ENCODE measurements at places on chromosomes 16 and 17.

DNA sequence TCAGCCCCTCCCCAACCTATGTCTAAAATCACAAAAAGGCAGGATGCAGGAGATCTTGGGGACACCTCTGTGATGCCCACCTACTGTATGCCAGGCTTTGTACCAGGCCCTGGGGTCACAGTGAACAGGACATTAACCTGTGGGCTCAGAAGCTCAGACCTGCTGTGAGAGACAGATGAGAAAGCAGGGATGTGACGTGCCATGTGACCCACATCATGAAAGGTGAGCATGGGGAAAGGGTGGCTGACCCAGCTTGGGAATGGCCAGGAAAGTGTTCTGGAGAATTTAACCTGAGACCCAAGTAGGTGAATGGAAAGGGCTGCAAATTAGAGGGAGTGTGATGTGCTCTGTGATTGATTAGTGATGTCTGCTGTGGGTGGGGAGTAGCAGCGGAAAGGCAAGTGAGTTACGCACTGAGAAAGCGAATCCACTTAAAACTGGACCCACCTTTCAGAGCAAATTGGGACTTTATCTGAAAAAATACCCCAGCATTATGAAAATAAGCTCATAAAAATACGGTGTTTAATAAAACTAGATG, 132.2 kb downstream of the IRF8 start:
- no peak for DNase-seq

- DNase-seq: no peak
Observed at GRCh38 chr17:78889531-78889930, 13.5 kb downstream of the CEP295NL start.

GRCh38 chr17:42323268-42323773, 35.0 kb downstream of the STAT5A start:
- DNase-seq: no peak

GRCh38 chr17:70618641-70619040, 449.3 kb downstream of the KCNJ2 start:
- DNase-seq: no peak

GRCh38 chr17:15287538-15288267, 22.6 kb upstream of the PMP22 start:
- no peak for DNase-seq

- no peak for DNase-seq
Observed at GRCh38 chr16:82979406-82980111, 352.8 kb downstream of the CDH13 start.

GRCh38 chr17:73067075-73067474, 25.4 kb downstream of the SLC39A11 start:
- no peak for DNase-seq

- DNase-seq: no peak
Observed at GRCh38 chr16:85166699-85167588, 54.7 kb upstream of the CIBAR2 start.

DNA sequence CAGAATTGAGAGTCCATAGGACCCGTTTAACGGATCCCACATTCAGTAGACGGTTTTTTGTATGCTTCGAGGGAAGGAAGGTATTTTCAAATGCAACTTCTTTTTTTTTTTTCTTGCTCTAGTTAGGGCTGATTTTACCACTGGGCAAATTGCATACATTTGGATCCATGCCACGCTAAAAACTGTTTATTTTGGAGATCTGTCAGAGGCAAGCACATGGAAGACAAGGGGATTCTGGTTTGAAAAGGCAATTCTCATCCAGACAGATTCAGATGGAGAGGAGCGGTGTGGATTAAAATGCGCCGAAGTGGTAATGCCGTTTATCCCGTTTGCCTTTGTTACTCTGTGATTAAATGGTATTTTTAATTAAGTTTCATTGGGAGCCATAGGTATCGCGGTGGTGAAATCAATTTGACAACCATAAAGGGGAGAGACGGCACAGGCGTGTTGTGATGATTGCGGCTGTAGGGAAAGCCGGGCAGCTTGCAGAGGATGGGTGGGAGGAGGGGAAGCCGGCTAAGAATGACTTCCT, 170.4 kb downstream of the IRX3 start:
- no peak for DNase-seq

DNA sequence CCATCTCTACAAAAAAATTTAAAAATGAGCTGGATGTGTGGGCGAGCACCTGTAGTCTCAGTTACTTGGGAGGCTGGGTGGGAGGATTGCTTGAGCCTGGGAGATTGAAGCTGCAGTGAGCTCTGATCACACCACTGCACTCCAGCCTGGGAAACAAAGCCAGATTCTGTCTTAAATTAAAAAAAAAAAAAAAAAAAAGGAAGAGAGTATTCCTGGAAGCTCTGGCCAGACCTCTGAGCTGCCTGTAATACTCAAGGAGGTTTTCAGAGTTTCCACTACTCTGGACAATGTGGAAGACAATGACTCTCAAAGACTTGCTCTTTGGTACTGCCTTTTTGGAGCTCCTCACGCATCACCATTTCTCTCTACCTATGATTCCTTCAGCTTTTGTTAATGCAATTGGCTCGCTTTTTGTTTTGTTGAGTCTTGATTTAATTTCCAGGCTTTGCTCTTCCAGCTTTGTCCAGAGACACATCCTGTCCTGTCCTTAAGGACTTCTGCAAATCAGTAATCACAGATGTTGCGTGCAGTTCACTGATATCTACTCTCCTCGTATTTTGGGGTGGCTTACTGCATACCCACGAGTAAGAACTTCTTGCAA, 10.8 kb downstream of the CHD9 start:
- no peak for DNase-seq

GRCh38 chr17:56893503-56893902, 20.3 kb downstream of the TRIM25 start:
- no peak for DNase-seq

- no peak for DNase-seq
Observed at GRCh38 chr16:3744018-3744417, 26.7 kb upstream of the TRAP1 start.

GRCh38 chr17:1060991-1061390, 64.1 kb downstream of the TIMM22 start:
- no peak for DNase-seq

DNA sequence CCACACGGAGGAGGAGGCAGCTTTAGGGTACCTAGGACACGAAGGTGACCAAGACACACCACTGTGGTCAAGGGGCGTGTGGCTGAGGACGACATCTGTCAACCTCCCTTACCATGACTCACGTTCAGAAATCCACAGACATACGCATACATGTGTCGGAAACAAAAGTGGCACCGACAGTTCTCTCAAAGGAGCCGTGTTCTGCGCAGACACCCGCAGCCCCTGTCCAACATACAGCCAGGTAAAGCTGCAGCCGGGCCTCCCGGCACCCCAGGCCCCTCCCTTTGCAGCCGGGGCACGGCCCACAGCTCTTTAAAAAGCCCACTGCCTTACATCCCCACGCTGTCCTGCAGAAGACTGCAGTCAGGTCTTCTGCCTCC, 40.5 kb upstream of the KLHDC4 start:
- no peak for DNase-seq

Measured in amygdala (tissue), 56 donors.